HuH-7.5 (cell line): ENCODE measurements at places on chromosomes 5 and 9.
A peak's percentile ranks its signal among the peaks of the same experiment; 100 is the strongest.

DNA sequence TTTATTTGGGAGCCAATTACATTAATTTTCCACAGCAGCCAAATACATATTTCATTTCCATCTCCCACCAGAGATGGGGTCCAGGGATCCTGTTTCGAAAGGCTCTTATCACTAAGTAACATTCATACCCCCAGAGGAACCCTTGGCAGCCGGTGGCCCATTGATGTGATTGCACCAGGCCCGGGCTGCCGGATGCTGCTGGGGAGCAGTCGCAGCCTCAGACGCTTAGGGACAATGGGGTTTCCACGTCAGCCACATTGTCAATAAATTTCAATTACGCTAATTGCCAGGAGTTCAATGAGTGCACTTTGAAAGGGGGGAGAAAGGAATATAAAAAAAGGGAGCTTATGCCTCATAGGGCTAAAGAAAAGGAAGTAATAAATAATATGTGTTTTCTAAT lies 478.8 kb upstream of the ADAMTS16 start:
- no peak for DNase-seq

DNA sequence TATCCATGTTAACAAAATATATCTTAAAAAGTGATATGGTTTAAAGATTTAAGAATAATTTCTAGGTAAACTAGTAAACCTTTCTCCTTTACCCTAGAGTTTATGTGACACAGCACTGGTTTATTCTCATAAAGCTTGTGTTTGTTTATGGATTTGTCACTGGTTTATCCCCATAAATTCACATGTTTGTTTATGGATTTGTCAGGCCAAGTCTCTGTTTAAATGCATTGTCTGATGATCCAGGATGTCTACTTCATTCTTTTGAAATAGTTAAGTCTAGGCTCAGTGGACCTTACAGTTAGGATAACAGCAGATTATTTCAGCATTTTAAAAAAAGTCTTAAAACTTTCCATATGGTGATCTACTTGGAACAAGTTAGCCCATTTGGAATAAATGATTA lies 334.0 kb downstream of the ARRDC3 start:
- DNase-seq = no peak

- DNase-seq = peak; percentile 45
These were observed 61.7 kb downstream of the MRPL36 start for GRCh38 chr5:1737790-1738405.

- no peak for DNase-seq
These were observed 65.3 kb upstream of the SMC2 start for GRCh38 chr9:104028827-104029226.

DNA sequence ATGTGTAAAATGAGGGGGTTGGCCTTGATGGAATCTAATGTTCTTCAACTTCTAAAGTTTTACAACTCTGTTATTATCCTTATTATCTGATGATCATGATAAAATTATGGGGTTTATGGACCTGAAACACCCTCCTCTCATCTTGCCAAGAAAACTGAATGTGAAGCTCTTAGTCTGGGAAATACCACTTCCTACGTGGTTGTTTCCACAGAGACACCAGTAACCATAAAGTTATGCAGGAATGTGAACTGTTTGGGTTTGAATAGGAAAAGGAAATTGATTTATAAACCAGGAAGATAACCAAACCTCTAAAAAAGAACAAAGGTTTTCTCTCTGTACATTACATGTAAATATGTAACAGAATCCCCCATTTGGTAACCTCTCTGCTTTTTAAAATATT lies 28.3 kb upstream of the RAI14 start:
- DNase-seq = no peak

DNA sequence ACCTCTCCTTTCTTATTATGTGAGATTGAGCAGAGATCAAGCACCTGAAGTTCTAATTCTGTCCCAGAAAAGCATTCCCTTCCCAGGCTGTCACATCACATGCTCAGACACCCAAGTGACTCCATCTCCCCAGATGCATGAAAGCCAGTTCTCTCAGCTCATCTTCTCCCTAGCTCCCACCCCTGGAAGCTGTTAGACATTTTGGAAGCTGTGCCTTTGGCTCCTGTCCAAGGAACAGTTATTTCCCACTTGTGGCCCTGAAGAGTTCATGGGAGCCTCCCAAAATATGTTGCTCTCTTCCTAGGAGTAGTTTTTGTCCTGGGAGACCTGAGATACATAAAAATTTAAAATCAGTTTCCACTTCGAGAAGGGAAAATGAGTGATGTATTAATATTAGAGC lies 161.4 kb upstream of the GAS1 start:
- DNase-seq = no peak

DNA sequence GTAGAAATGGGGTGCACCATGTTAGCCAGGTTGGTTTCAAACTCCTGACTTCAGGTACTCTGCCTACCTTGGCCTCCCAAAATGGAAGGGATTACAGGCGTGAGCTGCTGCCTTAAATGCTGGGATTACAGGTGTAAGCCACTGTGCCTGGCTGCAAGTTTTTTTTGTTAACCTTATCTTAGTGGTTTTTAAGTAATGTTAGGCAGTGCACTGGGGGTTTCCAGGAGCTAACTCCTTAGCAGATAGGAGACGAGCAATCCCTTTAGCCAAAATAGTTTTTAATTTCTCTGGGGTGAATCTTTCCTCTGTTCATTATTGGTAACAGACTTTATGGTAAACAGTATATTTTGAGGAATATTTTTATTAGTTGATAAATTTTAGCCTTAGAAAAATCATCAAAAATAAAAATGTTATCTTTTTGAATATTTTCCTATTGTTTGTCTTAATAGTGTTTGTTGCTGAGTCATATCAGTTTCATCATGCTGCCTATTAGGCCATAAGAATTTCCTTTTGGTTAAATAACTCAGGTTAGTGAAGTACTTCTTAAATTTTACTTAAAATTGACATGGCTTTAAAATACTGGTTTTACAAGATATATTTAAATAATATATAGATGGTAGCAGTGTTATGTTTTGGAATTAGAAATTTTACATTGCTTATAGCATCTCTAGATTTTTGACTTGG lies 37.9 kb downstream of the LMNB1 start:
- DNase-seq = no peak

DNA sequence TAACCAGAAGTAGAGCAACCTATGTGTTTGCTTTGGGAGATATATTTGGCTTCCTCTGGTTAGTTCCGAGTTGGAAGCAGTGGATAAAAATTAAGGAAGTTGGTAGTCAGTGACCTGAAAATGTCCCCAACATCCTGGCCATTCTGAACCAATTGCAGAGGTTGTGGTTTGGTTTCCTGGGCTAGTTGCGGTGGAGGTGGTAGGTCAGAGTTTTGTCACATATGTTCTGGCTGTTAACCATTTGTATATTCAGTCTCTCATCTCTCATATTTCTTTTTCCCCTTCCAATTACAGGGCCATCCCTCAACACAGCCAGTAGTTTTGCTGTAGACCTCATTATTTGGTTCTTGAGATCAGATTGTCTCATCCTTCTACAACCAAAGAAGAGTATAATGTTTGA lies 1026.9 kb downstream of the PTPRD start:
- no peak for DNase-seq

DNA sequence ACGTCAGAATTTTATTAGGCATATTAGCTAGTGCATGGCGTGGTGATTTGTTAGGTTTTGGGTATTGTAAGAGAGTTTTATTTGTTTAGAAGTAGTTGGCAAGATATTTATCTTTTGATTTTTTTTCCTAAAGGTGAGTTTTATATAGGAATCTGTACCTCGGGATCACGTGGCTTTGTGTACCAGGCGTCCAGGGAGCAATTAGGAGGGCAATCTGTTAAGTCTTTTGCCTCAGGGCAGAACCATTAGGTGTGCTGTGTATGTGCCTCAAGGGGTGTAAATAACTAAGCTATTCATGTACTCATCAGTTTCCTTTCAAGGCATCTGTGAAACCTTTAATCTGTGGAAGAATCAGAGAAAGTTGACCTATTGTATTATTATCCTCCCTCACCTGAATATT lies 39.4 kb downstream of the ZSWIM6 start:
- DNase-seq = no peak

GRCh38 chr9:76336027-76336426 lies 58.2 kb downstream of the RFK start:
- DNase-seq = no peak

- DNase-seq = no peak
These were observed 447 bp downstream of the UBLCP1 start for GRCh38 chr5:159263569-159263905.

DNA sequence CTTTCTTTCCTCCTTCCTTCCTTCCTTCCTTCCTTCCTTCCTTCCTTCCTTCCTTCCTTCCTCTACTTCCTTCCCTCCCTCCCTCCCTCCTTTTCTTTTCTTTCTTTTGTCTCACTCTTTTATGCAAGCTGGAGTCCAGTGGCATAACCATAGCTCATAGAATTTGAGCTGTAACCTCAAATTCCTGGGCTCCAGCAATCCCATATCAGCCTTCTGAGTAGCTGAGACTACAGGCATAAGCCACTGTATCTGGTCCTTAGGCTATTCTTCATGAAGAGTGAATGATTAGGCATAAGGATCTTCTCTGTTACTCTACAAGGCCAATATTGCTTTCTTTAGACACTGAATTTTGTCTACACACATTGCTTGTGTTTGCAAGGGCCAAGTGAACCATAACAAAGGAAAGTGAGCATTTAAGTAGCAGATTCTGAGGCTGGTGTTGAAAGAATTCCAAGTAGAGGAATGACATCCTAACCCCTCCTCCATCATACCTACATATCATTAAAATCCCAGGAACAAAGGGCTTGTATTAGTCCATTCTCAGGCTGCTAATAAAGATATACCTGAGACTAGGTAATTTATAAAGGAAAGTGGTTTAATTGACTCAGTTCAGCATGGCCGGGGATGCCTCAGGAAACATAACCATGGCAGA lies 293.2 kb downstream of the HCN1 start:
- no peak for DNase-seq

DNA sequence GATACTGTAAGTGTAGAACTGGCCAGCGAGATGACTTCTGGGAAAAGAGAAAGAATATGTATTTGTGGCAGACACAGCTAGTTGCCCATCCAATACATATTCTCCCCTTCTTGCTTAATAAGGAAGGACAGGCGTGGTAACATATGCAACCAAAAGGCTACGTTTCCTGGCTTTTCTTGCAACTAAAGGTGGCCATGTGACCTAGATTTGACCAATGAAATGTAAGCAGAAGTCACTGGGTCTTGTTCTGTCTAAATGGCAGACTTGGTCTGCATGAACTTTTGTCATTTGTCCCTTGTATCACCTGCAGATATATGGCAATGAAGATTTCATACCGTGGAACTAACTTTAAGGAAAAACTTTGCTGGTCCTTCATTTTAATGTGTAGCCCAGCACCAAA lies 183.8 kb downstream of the CDH12 start:
- no peak for DNase-seq

- no peak for DNase-seq
These were observed 191.0 kb downstream of the GABBR2 start for GRCh38 chr9:98517761-98518160.

DNA sequence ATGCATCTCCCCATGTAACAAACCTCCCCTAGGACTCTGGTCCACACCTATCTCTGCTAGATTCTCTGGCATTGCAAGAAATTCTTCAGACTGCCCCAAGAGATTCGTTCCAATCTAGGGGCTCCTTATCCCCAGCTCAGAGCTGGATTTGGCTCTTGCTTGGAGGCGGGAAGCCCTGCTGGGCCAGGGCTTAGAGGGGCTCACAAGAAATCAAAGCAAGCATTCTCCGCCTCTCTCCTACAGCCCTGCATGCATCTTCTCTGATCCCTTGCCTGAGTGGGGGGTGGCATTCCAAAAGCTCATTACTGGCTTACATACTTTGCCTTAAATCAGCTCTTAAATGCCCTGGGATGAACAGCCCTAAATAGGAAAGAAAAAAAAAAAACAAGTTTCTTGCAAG lies 75.8 kb downstream of the KCNIP1 start:
- DNase-seq = no peak

- no peak for DNase-seq
These were observed 1.4 kb upstream of the HSDL2 start for GRCh38 chr9:112378328-112379176.

- DNase-seq = no peak
These were observed 166.6 kb upstream of the NFIB start for GRCh38 chr9:14480526-14480925.

DNA sequence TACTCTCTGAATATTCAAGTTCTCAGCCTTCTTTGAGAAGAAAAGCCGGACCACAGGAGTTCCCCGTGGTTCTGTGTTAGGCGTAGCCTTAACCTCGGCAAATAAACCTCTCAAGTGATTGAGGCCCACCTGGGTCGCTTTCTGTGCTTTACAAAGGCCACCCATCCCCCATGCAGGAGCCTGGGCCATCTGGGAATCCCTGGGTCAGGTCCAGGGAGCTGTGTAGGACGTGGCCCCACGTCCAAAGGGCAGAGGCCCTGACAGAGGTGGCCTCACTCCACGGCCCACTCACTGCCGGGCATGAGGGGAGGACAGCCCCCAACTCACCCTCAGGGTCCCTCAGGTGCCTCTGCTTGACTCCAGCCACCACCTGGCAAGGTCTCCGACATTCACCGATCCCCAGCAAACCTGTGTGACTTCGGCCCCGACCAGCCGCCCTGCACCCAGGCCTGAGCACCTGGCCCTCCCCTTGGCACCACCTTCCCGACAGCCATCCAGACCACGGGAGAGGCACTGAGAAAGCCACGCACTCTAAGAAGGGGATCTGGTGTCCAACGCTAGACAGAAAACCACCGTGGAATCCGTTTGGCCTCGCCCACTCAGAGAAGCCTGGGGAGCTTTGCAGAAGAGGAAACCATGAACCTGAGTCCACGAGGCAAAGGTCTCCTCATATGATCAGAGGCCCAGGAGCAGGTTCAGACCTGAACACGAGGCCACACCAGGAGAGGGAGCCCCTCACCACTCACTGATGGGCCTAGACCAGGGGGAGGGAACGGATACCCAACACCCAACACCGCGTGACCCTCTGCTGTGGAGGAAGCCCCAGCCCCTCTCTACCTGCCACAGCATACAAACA lies 4.5 kb downstream of the SLC12A7 start:
- DNase-seq = peak; percentile 71

- DNase-seq = no peak
These were observed 52.2 kb upstream of the GRAMD2B start for GRCh38 chr5:126370796-126371718.

- no peak for DNase-seq
These were observed 115.1 kb downstream of the ADAMTS6 start for GRCh38 chr5:65366655-65367054.

GRCh38 chr5:116763987-116764866 lies 189.6 kb upstream of the SEMA6A start:
- DNase-seq = no peak

DNA sequence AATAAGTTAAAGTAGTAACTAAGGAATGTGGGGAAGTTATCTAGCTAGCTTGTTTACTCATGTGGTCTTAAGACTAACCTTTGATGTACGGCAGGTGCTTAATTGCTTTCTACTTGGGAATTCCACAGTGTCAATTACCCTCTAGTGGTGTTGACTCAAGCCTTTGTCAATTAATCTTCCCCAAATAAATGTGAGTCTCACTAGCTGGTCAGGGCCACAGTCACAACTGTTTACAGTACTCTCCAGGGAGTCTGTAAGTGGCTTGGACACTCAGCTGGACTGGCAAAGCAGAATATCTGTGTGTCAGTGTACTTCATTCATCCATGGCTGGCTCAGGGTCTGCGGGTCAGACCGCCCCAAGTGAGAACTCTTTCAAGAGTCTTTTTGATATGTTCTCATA lies 30.8 kb downstream of the SMIM3 start:
- no peak for DNase-seq

- DNase-seq = no peak
These were observed 12.7 kb upstream of the PLEKHG4B start for GRCh38 chr5:79263-79662.
